Tibial nerve (tissue), 4 donors: ENCODE measurements at places on chromosomes 2 and 18. TPM values are rescaled to one million over a fixed set of nuclear protein-coding genes. Genes with fewer than 3 reads are reported as not detected.

The IFIH1 gene
- total RNA-seq: 12.9 TPM

The PIEZO2 gene
- total RNA-seq: 27.7 TPM

GRCh38 chr18:22490429-22490846 lies 72.7 kb upstream of the CTAGE1 start:
- DNase-seq: no peak

DNA sequence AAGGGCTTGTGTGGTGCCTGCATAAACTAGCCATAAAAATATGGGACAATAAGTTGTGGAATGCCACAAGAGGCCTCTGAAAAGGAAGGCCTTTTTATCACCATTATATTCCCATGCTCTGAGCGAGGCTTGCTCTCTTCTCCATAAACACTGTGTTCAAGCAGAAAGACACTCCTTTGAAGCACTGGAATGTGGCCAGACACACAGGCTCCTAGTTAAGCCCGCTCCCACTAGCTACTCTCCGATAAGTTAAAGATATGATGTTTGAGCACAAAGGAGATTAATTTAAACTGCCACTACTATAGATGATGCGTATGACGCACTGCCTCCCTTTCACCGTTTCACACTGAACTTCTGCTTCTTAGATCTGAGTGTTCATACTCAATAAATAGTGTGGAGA lies 188.7 kb upstream of the TWIST2 start:
- no peak for DNase-seq

GRCh38 chr2:3159782-3160545 lies 217.7 kb downstream of the EIPR1 start:
- DNase-seq: no peak
